ENCODE measurements at places on chromosomes 12 and 14. TPM values are rescaled to one million over a fixed set of nuclear protein-coding genes. Genes with fewer than 3 reads are reported as not detected.

OTUB2 gene
- 1.2 TPM for total RNA-seq

TSHR gene
- not detected for total RNA-seq

SLC2A14 gene
- total RNA-seq: 0.09 TPM

AQP6 gene
- not detected for total RNA-seq

NPAS3 gene
- not detected for total RNA-seq

PTGR2 gene
- 9.6 TPM for total RNA-seq

CBLN3 gene
- 6.5 TPM for total RNA-seq

FOXA1 gene
- total RNA-seq: 0.16 TPM

PRB2 gene
- total RNA-seq: not detected

ANKRD33 gene
- not detected for total RNA-seq

ZDHHC22 gene
- not detected for total RNA-seq

OR4K5 gene
- total RNA-seq: not detected

IGF1 gene
- 1.4 TPM for total RNA-seq

AHNAK2 gene
- total RNA-seq: 0.02 TPM

EPS8 gene
- 6.0 TPM for total RNA-seq

CEP83 gene
- total RNA-seq: 26.2 TPM

PTPRO gene
- total RNA-seq: 2.4 TPM

CLEC7A gene
- 0.09 TPM for total RNA-seq

ADAMTS20 gene
- not detected for total RNA-seq

SSTR1 gene
- total RNA-seq: not detected

CCDC196 gene
- total RNA-seq: not detected

FOXN4 gene
- total RNA-seq: not detected

TAS2R13 gene
- 0.23 TPM for total RNA-seq

TMEM30B gene
- 1.4 TPM for total RNA-seq

PPM1H gene
- not detected for total RNA-seq

HOXC11 gene
- total RNA-seq: not detected

GPR65 gene
- total RNA-seq: 15.2 TPM

GSC gene
- not detected for total RNA-seq

FAM222A gene
- 1.2 TPM for total RNA-seq

DDX24 gene
- total RNA-seq: 182 TPM

GPR68 gene
- total RNA-seq: 12.7 TPM

ADAM21 gene
- 0.39 TPM for total RNA-seq

ANKRD52 gene
- total RNA-seq: 26.4 TPM

IGFBP6 gene
- 3.6 TPM for total RNA-seq

LRRC9 gene
- total RNA-seq: 0.05 TPM

KRT6A gene
- total RNA-seq: not detected

NANOG gene
- not detected for total RNA-seq

PIK3C2G gene
- not detected for total RNA-seq

CLEC2A gene
- total RNA-seq: not detected

IKBIP gene
- total RNA-seq: 12.8 TPM

SLC17A8 gene
- total RNA-seq: not detected

LTBP2 gene
- 0.49 TPM for total RNA-seq

TMPO gene
- total RNA-seq: 438 TPM

NPFF gene
- total RNA-seq: not detected

ATL1 gene
- total RNA-seq: 1.6 TPM

TMTC2 gene
- 6.7 TPM for total RNA-seq

CLEC4E gene
- not detected for total RNA-seq

STYK1 gene
- total RNA-seq: 0.74 TPM

PLCZ1 gene
- total RNA-seq: not detected

ZBTB42 gene
- 2.0 TPM for total RNA-seq

ABCB9 gene
- total RNA-seq: 9.5 TPM

LMNTD1 gene
- total RNA-seq: not detected

REM2 gene
- 1.1 TPM for total RNA-seq

TAPBPL gene
- 33.7 TPM for total RNA-seq

ATP23 gene
- 15.3 TPM for total RNA-seq

MEG3 gene
- not detected for total RNA-seq

GYS2 gene
- not detected for total RNA-seq

NTF3 gene
- not detected for total RNA-seq
